Testis (tissue), 5 donors: ENCODE measurements at places on chromosomes 11 and 22. TPM values are rescaled to one million over a fixed set of nuclear protein-coding genes. Genes with fewer than 3 reads are reported as not detected.

CRYBB2 gene
- total RNA-seq, result 4.4 TPM

KCNK4 gene
- 0.24 TPM for total RNA-seq

FAT3 gene
- total RNA-seq, result 6.4 TPM

OR51B5 gene
- total RNA-seq, result 1.3 TPM

LZTR1 gene
- total RNA-seq, result 61.5 TPM

CYP2D6 gene
- 2.0 TPM for total RNA-seq

SOX10 gene
- 5.0 TPM for total RNA-seq

DNA sequence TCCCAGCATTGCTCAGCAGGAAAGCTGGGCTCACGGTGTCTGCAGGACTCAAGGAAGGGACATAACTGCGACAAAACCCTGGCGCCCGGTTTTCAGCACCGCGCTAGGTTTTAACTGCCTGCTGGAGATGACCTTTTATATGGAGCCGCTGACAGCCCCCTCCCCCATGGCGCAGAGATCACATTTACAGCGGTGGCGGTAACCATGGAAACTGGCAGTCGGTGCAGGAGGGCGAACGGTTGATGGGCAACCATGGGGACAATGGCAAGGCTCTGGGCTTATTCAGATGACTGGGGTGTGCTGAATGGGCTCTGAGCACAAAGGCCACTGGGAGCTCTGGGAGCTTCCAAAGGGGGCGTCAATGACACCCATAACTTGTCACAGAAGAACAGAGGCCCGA, 37.2 kb downstream of the CELSR1 start:
- DNase-seq, result no peak
- H3K27ac ChIP-seq, result no peak overlapping the region
- no peaks in the 10 kb centered on the region for H3K27me3 ChIP-seq
- H3K36me3 ChIP-seq, result no peaks in the 10 kb centered on the region

- H3K4me3 ChIP-seq, result no peak overlapping the region
- H3K36me3 ChIP-seq, result no peaks in the 10 kb centered on the region
- no peak overlapping the region for H3K27ac ChIP-seq
- no peaks in the 10 kb centered on the region for H3K27me3 ChIP-seq
These were observed 14.0 kb upstream of the ARHGAP8 start for GRCh38 chr22:44738347-44738715.

DNA sequence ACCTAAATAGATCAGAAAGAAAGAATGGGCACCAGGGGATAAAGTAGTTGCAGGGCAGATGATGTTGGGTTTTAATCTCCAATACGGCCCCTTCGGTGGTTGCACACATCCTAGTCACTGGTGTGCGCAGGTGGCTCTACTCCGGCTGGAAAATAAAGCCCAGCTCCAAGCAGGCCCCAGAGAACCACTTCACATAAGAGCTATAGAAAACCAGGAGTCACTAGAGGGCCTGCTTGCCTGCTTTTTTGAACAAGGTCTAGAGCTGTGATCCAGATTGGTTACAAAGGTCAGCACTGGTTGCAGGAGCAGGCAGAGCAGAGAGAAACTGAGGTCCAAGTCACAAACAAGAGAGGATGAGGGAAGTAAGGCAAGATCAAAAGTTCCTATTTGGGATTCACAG, 41.5 kb upstream of the MS4A8 start:
- H3K4me1 ChIP-seq, result no peaks in the 10 kb centered on the region
- no peaks in the 10 kb centered on the region for H3K36me3 ChIP-seq
- DNase-seq, result no peak
- no peak overlapping the region for H3K4me3 ChIP-seq

- no peak overlapping the region for H3K4me3 ChIP-seq
- no peaks in the 10 kb centered on the region for H3K27me3 ChIP-seq
- no peaks in the 10 kb centered on the region for H3K36me3 ChIP-seq
- H3K4me1 ChIP-seq, result no peaks in the 10 kb centered on the region
- DNase-seq, result no peak
These were observed 71.1 kb downstream of the CCDC73 start for GRCh38 chr11:32723332-32723731.

DNA sequence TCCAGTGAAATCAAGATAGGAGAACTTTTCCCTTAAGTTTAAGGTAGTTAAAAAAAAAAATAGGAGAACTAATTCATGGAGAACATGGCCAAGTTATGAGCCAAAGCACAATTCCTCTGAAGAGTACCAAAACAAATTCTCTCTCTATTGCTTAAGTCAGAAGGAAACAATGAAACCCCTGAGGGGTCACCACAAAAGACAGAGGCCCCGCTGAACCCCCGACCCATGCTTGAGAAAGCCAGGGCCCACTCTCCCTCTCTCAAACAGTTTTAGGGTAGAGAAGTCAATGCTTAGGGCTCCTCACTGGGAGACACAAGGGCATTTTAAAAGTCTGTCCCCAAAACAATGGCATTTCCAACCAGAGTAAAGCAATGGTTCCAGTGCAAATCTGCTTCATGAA, 26.9 kb downstream of the PPP2R1B start:
- no peak for DNase-seq
- H3K4me1 ChIP-seq, result peaks cover 41% of the 10 kb centered on the region
- no peak overlapping the region for H3K4me3 ChIP-seq
- no peaks in the 10 kb centered on the region for H3K36me3 ChIP-seq

DNA sequence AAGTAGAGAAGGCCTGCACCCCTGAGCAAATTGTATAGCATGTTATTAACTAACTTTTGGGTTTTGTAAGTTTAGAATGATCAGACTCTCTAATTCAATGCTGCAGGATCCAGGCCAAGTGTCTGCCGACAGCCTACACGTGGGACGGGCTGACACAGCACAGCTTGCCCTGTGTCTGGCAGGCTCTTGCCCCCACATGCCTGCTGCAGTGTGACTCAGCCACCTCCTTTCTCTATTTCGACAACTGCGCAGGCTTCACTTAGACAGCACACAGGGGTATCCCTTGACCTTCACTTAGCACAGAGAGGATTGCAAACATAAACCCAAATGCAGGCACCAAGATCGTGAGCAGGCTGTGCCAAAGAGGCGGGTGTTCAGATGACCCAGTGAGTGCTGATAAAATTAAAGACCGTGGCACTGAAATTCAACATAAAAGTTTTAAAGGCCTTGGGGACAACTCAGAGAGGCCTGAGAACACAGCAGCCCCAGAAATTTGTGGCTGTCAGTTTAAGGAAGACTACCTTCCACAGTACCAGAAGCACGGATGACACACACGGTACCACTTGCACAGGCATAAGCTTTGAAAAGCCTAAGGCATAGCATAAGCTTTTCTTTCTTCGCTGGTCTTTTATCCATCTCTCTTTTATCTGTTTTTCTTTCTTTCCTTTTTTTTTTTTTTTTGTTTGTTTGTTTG, 37.8 kb downstream of the SCN3B start:
- DNase-seq, result peak; percentile 63
- no peak overlapping the region for H3K27ac ChIP-seq
- no peak overlapping the region for H3K4me3 ChIP-seq
- no peaks in the 10 kb centered on the region for H3K4me1 ChIP-seq
- no peaks in the 10 kb centered on the region for H3K36me3 ChIP-seq
- H3K27me3 ChIP-seq, result no peaks in the 10 kb centered on the region

- no peak overlapping the region for H3K4me3 ChIP-seq
- no peak overlapping the region for H3K27ac ChIP-seq
- H3K27me3 ChIP-seq, result no peaks in the 10 kb centered on the region
- no peak for DNase-seq
- H3K4me1 ChIP-seq, result no peaks in the 10 kb centered on the region
- H3K36me3 ChIP-seq, result no peaks in the 10 kb centered on the region
These were observed 1.6 kb downstream of the MMP27 start for GRCh38 chr11:102703826-102704493.

DNA sequence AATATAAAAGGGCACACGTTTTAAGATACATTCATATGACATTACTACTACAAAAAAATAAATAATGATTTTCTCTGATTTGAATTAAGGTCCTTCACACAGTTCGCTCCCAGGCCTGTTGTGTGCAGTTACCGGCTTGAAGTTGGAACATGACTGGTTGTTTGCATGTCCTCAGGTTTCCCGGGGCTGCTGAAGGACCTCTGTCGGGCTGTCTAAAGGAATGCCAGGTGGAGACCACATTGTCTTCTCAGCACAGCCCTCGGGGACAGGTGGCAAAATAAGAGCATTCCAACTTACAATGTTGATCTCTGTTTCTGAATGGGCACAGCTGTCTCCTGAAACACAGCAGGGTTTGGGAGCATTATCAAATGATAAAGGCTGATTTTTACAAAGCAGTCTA, 14.9 kb downstream of the VSIG10L2 start:
- no peak for DNase-seq
- no peaks in the 10 kb centered on the region for H3K36me3 ChIP-seq
- no peaks in the 10 kb centered on the region for H3K4me1 ChIP-seq
- H3K27ac ChIP-seq, result no peak overlapping the region

DNA sequence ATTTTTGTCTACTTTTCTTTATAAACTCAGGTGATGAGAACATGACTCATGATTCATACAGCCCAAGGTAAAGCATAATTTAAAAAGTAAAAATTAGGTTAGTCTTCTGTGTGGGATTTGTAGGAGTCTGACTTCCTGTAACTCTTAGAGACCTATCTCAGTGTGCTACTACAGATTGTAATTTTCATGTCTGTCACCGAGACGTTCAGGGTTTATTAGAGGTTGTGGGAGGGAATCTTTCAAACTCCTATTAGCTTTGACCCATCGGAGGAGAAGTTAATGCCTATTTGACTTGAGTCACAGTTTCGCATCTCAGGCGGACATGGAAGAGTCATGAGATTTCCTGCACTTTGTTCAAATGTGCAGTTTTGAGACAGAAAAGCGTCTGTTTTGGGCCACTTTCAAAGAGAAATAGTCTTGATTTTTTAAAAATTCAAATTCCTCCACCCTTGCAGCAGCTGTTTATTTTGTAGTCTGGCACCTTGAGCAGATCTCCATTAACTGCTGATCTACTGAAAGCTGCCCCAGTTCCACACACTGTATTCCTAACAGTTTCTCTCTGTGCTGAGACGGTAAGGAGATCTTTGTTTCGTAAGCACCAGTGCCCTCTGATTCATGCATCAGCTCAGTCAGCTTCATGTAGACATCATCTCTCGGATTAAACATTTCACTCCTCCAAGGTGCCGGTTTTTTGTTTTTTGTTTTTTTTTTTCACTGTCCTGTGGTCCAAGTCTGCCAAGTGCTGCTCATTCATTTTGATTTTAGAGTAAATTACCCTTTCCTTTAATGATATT, 24.3 kb downstream of the ALKBH3 start:
- peak overlapping the region; percentile 73 for H3K27ac ChIP-seq
- no peaks in the 10 kb centered on the region for H3K4me1 ChIP-seq
- no peaks in the 10 kb centered on the region for H3K36me3 ChIP-seq
- no peak overlapping the region for H3K4me3 ChIP-seq

DNA sequence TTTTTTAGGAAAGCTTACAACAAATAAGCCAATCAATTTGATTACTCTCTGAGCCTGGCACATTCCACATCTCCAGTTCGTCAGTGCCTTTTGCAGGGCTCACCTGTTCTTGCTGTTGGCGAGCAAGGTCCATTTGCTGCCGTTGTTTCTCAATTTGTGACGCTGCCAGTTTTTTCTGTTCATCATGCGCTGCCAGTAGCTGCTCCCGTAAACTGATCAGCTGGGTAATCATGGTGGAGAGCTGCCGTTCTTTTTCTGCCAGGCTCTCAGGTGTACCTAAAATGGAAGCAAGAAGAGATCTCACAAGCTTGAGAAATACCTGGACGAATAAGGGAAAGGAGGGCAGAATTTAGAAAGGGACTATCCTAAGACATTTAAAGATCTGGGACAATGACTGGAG, 169.7 kb downstream of the SOX6 start:
- no peaks in the 10 kb centered on the region for H3K27me3 ChIP-seq
- no peak overlapping the region for H3K4me3 ChIP-seq
- no peak overlapping the region for H3K27ac ChIP-seq

- H3K4me1 ChIP-seq, result peaks cover 11% of the 10 kb centered on the region
- peak overlapping the region; percentile 12 for H3K27ac ChIP-seq
- no peaks in the 10 kb centered on the region for H3K27me3 ChIP-seq
- no peak overlapping the region for H3K4me3 ChIP-seq
- peak; percentile 72 for DNase-seq
- H3K36me3 ChIP-seq, result no peaks in the 10 kb centered on the region
These were observed 89.8 kb upstream of the PARVA start for GRCh38 chr11:12287374-12288211.

DNA sequence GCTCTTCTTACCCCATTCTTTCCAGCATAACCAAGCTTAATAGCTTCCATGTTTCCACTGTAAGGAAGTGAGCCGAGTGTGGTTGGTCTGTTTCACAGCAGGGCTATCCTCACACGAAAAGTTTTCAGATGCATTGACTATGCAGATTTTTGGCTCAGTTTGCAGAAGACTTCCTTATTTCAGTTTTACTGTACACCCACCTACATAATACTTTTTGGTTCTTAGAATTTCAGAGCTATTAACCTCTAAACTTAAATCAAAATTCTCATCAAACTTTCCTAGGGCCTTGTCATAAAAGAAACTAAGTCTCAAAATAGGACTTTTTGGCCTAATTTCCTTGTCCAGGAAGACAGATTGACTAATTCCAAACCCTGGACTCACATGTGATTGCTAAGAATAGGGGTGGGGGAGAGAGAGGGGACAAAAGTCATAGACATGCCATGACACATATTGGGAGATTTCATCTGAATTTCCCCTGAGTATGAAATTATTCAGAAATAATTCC, 7.3 kb upstream of the EHF start:
- no peaks in the 10 kb centered on the region for H3K36me3 ChIP-seq
- H3K4me3 ChIP-seq, result no peak overlapping the region
- H3K27ac ChIP-seq, result no peak overlapping the region
- H3K27me3 ChIP-seq, result no peaks in the 10 kb centered on the region
- H3K4me1 ChIP-seq, result peaks cover 9% of the 10 kb centered on the region

DNA sequence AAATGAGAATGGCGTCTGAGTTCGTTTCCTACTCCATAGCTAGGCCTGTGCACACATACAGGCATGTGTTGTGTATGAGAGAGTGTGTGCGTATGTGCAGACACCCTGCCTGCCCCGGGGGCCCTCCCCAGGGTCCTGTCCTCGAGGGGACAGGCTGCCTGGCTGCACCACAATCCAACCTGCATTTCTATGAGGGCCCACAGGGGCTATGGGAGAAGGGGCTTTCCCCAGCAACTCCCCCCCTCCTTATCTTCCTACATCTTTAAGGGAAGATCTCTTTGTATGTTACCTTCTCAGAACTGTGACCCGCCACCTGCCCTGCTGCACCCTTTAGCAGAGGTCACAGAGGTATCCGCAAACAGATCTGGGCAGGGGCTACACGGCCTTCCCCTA, 14.9 kb downstream of the ADORA2A start:
- H3K36me3 ChIP-seq, result no peaks in the 10 kb centered on the region
- H3K27me3 ChIP-seq, result no peaks in the 10 kb centered on the region
- H3K4me3 ChIP-seq, result no peak overlapping the region
- H3K4me1 ChIP-seq, result peaks cover 11% of the 10 kb centered on the region

- DNase-seq, result no peak
- H3K4me3 ChIP-seq, result no peak overlapping the region
- H3K36me3 ChIP-seq, result no peaks in the 10 kb centered on the region
- no peak overlapping the region for H3K27ac ChIP-seq
These were observed 320.1 kb downstream of the SOX6 start for GRCh38 chr11:16036218-16036617.

DNA sequence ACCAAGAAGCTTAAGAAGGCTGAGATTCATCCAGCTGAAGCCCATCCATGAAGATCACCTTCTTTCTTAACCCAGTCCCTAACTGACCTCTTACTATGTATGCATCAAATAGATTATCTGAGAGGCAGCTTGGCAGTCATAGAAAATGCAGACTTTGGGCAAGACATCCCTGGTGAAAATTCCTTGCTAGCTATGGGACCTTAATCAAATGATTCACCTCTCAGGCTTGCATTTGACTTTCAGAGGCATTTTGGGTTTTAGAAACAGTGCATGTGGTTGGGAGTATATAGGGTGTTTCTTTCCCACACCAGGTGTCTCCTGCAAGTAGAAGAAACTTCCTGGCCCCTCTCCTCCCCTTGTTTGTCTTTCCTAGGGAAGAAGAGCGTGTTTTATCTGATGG, 188.5 kb upstream of the ISX start:
- peaks cover 6% of the 10 kb centered on the region for H3K4me1 ChIP-seq
- no peak overlapping the region for H3K27ac ChIP-seq
- no peaks in the 10 kb centered on the region for H3K36me3 ChIP-seq
- H3K4me3 ChIP-seq, result no peak overlapping the region
- no peak for DNase-seq
- no peaks in the 10 kb centered on the region for H3K27me3 ChIP-seq
